ENCODE measurements at places on chromosomes 7 and 10. TPM values are rescaled to one million over a fixed set of nuclear protein-coding genes. Genes with fewer than 3 reads are reported as not detected.

Gene PDZD7
- total RNA-seq = 4.7 TPM

Gene MYH16
- 0.05 TPM for total RNA-seq

Gene VSIR
- total RNA-seq = 10.6 TPM

Gene HOXA2
- total RNA-seq = 0.35 TPM

Gene SFXN2
- total RNA-seq = 5.6 TPM

Gene USP54
- total RNA-seq = 61.1 TPM

Gene CCDC126
- 18.7 TPM for total RNA-seq

Gene CTNNA3
- total RNA-seq = under 0.01 TPM

Gene CALN1
- total RNA-seq = not detected

Gene HGF
- total RNA-seq = 0.17 TPM

Gene ASZ1
- not detected for total RNA-seq

Gene CBLL1
- 29.2 TPM for total RNA-seq

Gene AZGP1
- total RNA-seq = not detected

Gene DLX5
- total RNA-seq = not detected

Gene OR2F1
- total RNA-seq = not detected

Gene TACR2
- 0.05 TPM for total RNA-seq

Gene TDRD1
- 8.1 TPM for total RNA-seq

Gene CFAP43
- 4.7 TPM for total RNA-seq

Gene HKDC1
- 51.7 TPM for total RNA-seq

Gene RNF148
- not detected for total RNA-seq

Gene C7orf33
- not detected for total RNA-seq
